ENCODE measurements at places on chromosomes 3 and 15. TPM values are rescaled to one million over a fixed set of nuclear protein-coding genes. Genes with fewer than 3 reads are reported as not detected.

Gene RASGRP1
- total RNA-seq, result not detected

Gene GOLGA8G
- total RNA-seq, result not detected

Gene SERPINI2
- total RNA-seq, result not detected

Gene GABRB3
- 6.1 TPM for total RNA-seq

Gene BNIP2
- total RNA-seq, result 63.4 TPM

Gene SLC22A13
- 0.73 TPM for total RNA-seq

Gene PLA2G4B
- total RNA-seq, result 12.2 TPM

Gene DUOX1
- total RNA-seq, result not detected

Gene C15orf40
- total RNA-seq, result 10.3 TPM

Gene STRA6
- 0.29 TPM for total RNA-seq
